ENCODE measurements at places on chromosomes 2 and 18.

DNA sequence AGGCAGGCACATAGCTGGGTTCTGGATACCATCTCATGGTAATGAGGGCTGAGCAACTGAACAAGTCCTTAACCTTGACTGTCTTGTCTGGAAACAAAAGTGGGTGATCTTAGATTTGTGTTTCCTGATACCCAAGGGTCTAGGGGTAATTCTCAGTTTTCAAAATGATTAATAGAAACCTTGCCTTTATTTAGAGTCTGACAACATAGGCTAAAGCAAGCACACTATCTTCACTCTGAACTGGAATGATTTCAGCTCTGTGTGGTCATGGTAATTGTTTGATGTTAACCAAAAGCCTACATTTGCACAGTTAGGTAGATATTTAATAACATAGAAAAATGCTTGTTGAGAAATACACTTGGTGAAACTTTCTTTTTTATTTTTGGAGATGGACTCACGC is 6.8 kb upstream of the LAMA3 start:
- DNase-seq: no peak

DNA sequence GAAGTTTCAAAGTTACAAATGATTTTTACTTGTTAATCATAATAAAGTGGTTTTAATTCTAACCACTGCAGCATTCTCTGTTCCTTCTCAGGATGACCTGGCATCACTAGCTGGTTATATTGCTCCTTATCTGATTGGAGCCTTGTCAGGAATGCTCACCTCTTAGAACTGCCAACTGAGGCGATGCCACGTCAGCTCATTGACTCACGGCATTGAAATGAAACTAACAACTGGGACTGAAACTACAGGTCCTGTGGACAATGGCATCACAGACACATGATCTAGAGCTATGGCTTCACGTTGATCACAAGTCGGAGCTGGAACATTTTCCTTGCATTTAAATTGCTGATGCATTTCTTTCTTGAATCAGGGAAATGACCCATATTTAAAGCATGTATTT is 54.9 kb upstream of the MAP2 start:
- no peak for DNase-seq

DNA sequence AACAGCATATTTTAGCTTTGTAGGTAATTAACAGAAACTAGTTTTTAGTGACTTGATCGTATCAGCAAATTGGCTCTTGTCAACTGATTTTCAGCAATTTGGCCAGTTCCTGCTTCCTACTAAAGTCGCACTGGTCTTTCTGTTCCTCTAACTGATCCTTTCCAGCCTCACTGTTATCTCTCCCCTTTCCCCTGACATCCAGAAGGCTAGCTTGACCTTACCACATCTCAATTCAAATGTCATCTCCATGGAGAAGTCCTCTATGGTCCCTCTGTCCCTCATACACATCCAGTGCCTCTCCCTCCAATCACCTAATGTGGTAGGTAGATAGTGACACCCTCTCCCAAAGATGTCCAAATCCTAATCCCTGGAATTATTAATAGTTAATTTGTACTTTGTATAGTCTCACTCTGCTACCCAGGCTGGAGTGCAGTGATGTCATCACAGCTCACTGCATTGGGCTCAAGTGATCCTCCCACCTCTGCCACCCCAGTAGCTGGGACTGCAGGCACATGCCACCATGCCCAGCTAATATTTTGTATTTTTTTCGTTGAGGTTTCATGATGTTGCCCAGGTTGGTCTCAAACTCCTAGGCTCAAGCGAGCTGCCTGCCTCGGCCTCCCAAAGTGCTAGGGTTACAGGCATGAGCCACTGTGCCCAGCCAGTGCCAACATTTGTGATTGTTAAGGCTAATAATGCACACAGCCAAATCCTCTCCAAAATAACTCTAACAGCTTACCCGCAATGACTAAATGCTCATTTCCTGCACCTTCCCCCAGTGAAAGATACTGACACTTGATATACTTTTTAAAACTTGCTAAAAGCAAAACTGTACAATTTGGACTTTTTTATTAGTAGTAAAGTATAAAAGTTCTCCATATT is 16.9 kb downstream of the PSTPIP2 start:
- DNase-seq: no peak

DNA sequence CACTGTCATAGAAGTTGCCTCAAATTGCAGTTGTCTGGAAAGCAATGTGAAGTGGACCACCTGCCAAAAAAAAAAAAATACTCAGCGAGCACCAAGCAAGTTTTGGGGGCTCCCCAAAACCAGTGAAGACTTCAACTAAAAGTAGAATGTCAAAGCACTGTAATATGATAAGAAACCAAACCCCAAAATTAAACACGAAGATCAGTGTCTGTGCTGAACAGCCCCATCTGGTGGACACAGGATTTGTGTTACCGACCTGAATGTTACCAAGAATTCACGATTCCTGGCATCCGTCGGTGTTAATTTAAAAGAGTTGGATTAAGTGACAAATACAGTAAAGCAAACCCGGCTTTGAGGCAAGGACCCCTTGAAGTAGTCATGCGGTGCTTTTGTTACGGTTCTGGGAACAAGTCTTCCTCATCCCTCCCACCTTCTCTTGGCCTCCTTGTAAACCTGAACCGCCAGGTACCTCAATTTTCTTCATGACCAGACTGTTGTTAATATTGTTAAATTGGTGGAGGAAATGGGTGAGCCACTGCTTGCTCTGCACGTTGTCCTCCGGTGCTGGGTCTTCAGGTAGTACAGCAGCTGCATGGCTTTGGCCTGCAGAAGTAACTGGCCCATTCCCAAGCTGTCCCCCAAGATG is 31.3 kb upstream of the SSB start:
- no peak for DNase-seq

- peak; percentile 62 for DNase-seq
These were observed 76.2 kb downstream of the TGFA start for GRCh38 chr2:70477441-70477844.

- no peak for DNase-seq
These were observed 48.0 kb downstream of the SERPINB8 start for GRCh38 chr18:64017870-64018269.

- DNase-seq: no peak
These were observed 31.4 kb downstream of the FHOD3 start for GRCh38 chr18:36328916-36329315.

GRCh38 chr2:86416146-86416545 is 25.0 kb upstream of the KDM3A start:
- DNase-seq: no peak

DNA sequence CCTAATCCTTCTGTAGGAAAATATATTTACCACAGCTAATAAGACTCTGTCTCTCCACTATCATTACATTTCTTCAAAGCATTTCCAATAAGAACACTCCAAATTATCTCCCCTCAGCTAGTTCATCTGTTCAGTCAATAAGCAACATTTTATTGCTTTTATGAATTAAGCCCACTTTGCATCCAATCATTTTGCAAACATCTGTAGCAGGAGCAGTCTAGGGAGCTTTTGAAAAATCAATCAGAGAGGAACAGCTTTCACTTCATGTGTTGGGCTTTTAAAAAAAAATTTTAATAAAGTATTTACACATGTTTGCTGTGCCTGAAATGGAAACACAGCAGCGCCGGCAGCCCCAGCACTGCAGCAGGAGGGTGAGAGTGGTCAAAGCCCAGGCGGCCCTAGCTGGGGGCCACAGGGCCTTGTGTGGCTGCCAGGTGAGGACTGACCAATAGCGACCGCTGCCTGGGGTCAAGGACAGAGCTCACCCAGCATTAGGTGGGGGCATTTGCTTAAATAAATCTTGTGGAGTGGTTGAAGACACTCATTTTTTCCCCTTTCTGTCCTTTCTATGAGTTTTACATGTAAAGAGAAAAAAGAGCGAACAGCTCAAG is 250.7 kb downstream of the RNF144A start:
- DNase-seq: no peak

GRCh38 chr18:22324191-22325131 is 93.3 kb downstream of the CTAGE1 start:
- DNase-seq: no peak

GRCh38 chr2:38446418-38446817 is 69.3 kb upstream of the ATL2 start:
- no peak for DNase-seq

GRCh38 chr2:74005786-74006185 is 21.1 kb downstream of the TET3 start:
- DNase-seq: no peak

GRCh38 chr18:62839874-62840713 is 124.8 kb downstream of the PHLPP1 start:
- DNase-seq: no peak

GRCh38 chr18:13513021-13513420 is 213.3 kb downstream of the FAM210A start:
- no peak for DNase-seq

- no peak for DNase-seq
These were observed 684.4 kb downstream of the ZEB2 start for GRCh38 chr2:143835481-143835880.

GRCh38 chr2:213166109-213166508 is 14.7 kb upstream of the IKZF2 start:
- no peak for DNase-seq

DNA sequence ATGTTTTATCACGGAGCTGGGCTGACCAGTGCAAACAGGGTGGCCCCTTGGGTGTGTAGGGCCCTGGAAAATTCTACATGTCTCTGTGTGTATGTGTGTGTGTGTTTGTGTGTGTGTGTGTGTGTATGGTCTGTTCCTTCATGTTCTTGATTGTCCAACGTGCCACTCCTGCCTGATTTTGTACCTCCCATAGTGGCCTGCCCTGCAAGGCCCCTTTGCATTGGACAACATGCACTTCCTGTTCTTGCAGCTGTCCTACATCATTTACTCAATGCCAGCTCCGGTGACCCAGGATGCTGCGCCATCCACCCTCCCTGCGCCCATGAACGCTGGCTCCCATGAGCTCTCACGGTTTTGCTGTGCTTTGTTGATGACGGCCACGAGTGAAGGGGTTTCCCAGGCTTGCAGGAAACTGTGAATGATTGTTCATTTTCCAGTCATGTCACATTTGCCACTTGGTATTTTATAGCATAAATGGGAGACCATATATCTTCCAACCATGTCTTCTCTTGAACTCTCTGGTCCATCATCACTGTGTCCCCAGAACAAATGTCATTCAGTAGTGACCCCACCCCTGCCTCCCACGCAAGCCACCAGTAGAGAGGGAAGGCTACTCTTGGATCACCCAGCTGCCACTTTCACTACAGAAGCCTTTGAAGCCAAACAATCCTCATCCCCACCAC is 69.7 kb upstream of the NCK2 start:
- no peak for DNase-seq

GRCh38 chr2:11498543-11499034 is 32.6 kb upstream of the E2F6 start:
- no peak for DNase-seq

DNA sequence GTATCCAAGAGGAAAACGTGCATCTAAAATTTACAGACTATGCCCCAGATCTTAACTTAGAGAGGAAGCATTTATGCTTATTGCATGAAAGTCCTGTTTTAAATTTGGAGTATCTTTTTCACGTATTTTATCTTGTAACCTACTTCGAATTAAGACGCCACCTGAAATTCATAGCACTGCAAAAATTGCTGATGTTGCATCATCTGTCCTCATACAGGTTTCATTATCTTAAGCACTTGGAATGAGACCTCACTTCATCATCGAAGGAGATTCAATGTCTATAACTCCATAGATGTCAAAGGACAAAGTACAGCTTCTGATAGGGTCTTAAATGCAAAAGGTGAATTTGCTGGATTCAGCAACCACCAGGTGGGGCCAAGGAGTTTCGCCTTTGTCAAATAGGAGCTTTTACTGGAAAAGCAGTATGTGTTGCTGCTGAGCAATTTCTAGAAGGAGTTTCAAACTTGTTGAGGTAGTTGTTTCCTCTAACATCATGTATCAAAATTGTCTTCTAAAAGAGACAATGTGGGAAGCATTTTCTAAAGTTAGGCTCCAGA is 106.4 kb upstream of the CCDC85A start:
- no peak for DNase-seq

- no peak for DNase-seq
These were observed 24.9 kb downstream of the EPB41L3 start for GRCh38 chr18:5518899-5519371.

DNA sequence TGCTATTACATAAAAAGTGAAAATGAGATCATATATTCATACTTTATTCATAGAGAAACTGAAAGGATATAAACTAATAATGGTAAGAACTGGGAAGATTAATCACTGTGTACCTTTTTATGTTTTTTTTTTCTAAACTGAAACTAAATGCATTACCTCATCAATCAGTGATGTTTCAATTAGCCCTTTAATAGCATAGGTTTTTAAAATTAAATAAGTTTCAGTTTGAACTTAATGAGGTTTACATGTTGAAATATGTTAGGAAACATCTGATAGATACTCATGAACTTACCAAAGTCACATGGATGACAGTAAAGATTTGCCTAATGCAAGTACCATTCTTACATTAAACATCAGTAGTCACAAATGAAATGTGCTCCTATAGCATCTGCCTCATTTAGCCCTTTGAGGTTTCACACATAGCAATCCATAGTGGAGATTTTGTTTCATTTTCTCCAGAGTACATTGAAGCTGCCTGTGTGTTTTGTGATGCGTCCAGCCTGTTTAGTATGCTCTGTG is 8.9 kb downstream of the MAPRE2 start:
- no peak for DNase-seq

DNA sequence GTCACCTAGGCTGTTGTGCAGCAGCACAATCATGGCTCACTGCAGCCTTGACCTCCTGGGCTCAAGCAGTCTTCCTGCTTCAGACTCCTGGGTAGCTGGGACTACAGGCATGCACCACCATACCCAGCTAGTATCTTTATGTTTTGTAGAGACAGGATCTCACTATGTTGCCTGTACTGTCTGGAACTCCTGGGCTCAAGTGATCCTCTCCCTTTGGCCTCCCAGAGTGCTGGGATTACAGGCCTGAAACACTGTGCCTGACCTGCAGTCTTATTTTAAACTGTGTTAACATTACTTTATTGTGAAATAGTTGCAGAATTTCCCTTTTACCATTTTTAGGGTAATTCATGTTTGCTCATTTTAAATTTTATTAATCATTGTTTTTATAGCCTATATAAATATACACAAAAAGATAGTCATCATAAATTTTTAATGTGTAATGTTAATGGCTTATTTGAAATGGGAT is 24.6 kb downstream of the EML4 start:
- DNase-seq: no peak

DNA sequence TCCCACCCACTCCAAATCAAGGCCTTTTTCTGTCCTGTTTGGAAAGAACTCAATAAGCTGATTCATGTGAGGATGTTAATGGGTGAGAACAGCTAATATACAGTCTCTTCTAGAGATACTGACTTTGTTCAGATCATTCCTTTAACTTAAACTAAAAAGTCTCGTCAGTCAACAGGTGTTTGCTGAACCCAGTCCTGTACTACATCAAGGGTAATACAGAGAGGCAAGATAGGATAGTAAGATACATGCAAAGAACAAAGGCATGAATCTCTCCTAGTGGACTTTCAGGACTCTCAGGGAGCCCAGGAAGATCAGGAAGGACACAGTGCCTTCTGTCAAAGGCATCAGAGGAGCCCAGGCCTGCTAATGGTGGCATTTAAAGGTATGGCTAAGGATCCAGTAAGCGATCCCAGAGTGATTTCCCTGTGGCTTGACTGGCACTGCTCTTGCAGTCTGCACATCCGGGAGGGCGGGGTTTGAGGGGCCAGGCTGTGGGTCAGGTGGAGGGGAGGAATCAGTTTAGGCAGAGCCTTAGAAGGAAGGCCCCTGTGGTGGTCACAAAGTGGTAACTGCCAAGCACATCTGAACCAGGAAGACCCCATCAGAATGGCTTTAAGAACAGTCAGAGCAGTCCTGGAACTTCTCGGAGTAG is 54.0 kb downstream of the EPAS1 start:
- DNase-seq: no peak

All from NCI-H187 (cell line).